Ascending aorta (tissue), 2 donors: ENCODE measurements at places on chromosomes 11 and 22.

GRCh38 chr22:18005201-18005926 is 19.0 kb downstream of the MICAL3 start:
- no peak for DNase-seq
- H3K4me3 ChIP-seq = no peak overlapping the region
- no peak overlapping the region for H3K27ac ChIP-seq
- H3K4me1 ChIP-seq = peaks cover under 1% of the 10 kb centered on the region
- H3K36me3 ChIP-seq = no peaks in the 10 kb centered on the region

GRCh38 chr11:30333405-30333804 is 10.5 kb downstream of the ARL14EP start:
- H3K27me3 ChIP-seq = no peaks in the 10 kb centered on the region
- peaks cover 3% of the 10 kb centered on the region for H3K4me1 ChIP-seq
- peaks cover 54% of the 10 kb centered on the region for H3K36me3 ChIP-seq
- no peak overlapping the region for H3K27ac ChIP-seq
- H3K4me3 ChIP-seq = no peak overlapping the region
- no peak for DNase-seq

GRCh38 chr11:64765291-64765850 is 5.6 kb upstream of the PYGM start:
- peak overlapping the region; percentile 80 for H3K27ac ChIP-seq
- no peak overlapping the region for H3K4me3 ChIP-seq
- peaks cover 77% of the 10 kb centered on the region for H3K36me3 ChIP-seq
- no peaks in the 10 kb centered on the region for H3K27me3 ChIP-seq

- H3K4me3 ChIP-seq = no peak overlapping the region
- H3K27me3 ChIP-seq = no peaks in the 10 kb centered on the region
- no peak for DNase-seq
- no peaks in the 10 kb centered on the region for H3K36me3 ChIP-seq
- no peaks in the 10 kb centered on the region for H3K4me1 ChIP-seq
Measured at GRCh38 chr11:124891373-124891861, 6.2 kb downstream of the ROBO4 start.

- no peak overlapping the region for H3K4me3 ChIP-seq
- no peak overlapping the region for H3K27ac ChIP-seq
Measured at GRCh38 chr11:60389279-60389910, 6.9 kb upstream of the MS4A14 start.

DNA sequence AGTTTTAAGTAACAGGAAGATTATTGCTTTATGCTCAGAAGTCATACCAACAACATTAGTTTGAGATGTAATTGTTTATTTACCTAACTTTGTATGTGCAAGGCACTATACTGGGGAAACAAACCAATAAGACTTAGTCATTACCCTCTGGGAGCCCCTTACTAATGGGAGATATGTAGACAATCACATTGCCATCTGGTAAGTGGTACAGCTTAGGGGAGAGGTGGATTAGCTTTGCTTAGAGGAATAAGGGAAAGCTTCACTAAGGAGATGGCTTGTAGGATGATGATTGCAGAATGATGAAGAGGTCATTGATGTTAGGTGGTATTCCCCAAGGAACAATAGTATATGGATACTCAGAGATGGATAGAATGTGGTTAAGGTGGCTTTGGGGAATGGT is 17.5 kb downstream of the EMSY start:
- H3K36me3 ChIP-seq = peaks cover 20% of the 10 kb centered on the region
- no peaks in the 10 kb centered on the region for H3K4me1 ChIP-seq
- no peak overlapping the region for H3K4me3 ChIP-seq
- H3K27me3 ChIP-seq = no peaks in the 10 kb centered on the region
- no peak overlapping the region for H3K27ac ChIP-seq

DNA sequence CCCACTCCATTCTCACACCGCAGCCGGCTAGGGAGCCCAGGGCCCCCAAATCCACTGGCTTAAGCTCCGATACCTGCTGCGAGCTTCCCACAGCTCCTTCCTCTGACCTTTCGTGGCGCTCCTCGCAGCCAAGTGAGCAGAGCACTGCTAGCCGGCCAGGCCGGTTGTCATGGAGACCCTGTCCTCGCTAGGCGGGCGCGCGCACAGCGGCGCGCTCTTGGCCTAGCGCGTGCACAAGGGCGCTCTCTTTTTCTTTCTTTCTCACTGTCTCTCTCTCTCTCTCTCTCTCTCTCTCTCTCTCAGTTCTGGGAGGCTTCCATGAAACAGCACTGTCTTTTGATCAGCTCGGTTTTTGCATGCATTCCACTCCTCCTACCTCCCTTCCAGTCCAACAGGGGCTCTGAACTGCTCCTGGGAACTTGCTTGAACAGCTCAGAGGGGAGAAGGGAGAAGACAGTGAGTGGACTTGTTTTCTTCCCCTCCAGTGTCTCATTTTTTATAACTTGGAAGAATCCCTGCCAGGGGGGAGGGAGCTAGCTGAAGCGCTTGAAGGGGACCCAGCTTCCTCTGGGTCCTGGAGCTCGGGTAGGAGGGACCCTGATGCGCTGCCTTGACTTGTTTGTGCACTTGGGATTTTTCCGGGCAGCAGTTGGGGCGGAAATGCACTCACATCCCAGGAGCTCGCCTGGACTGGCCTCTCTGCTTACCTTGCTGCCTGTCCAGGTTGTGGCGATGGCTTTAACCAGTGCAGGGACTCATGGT is 100.3 kb upstream of the AKIP1 start:
- H3K4me1 ChIP-seq = peaks cover 11% of the 10 kb centered on the region
- H3K27me3 ChIP-seq = no peaks in the 10 kb centered on the region
- H3K36me3 ChIP-seq = no peaks in the 10 kb centered on the region
- peak overlapping the region; percentile 66 for H3K4me3 ChIP-seq

DNA sequence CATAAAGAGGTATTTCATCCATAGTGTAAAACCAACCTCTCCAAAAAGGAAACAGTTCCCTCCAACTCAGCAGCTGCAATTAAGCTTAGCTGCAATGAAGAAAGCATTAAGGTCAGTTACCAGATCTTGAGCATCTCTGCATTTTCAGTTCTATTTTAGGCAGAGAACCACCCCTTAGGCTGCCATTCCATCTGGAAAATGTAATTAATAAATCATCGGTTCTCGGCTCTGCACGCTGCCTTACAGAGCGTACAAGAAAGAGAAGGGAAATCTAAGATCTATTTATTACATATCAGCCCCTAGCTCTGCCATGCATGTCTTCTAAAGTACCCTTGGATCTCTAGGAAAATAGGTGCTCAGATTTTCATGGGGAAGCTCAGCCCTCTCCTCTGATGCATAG is 71.5 kb downstream of the RCN1 start:
- H3K36me3 ChIP-seq = no peaks in the 10 kb centered on the region
- no peak for DNase-seq
- no peak overlapping the region for H3K4me3 ChIP-seq
- H3K27ac ChIP-seq = no peak overlapping the region
- no peaks in the 10 kb centered on the region for H3K27me3 ChIP-seq
- no peaks in the 10 kb centered on the region for H3K4me1 ChIP-seq

- H3K4me3 ChIP-seq = no peak overlapping the region
- no peak for DNase-seq
- H3K27me3 ChIP-seq = no peaks in the 10 kb centered on the region
Measured at GRCh38 chr11:37804666-37805065, 1206.6 kb upstream of the RAG2 start.
